ENCODE measurements at places on chromosomes 12 and 14.

GRCh38 chr12:25875661-25876060 is 82.8 kb upstream of the RASSF8 start:
- DNase-seq: no peak

- no peak for DNase-seq
Observed at GRCh38 chr12:100668945-100669536, 95.6 kb downstream of the GAS2L3 start.

DNA sequence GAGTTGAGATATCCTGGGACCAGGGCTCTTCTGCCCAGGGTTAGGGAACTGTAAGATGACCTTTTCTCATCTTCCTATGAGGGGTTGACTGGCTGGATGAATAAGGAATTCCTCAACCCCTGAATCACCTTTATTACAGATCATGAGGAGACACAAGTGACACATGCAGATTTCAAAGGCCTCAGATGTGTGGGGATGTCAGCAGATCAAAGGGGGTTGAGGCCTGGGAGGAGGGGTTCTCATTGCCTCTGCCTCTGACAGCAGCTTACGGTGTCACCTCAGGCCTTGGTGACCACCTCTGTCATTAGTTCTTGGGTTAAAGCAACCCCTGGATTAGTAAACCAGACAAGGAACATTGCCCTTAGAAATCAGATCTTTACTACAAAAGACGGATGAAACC is 2.1 kb upstream of the KRT72 start:
- no peak for DNase-seq

- DNase-seq: no peak
Observed at GRCh38 chr12:56257491-56258067, 605 bp downstream of the ANKRD52 start.

DNA sequence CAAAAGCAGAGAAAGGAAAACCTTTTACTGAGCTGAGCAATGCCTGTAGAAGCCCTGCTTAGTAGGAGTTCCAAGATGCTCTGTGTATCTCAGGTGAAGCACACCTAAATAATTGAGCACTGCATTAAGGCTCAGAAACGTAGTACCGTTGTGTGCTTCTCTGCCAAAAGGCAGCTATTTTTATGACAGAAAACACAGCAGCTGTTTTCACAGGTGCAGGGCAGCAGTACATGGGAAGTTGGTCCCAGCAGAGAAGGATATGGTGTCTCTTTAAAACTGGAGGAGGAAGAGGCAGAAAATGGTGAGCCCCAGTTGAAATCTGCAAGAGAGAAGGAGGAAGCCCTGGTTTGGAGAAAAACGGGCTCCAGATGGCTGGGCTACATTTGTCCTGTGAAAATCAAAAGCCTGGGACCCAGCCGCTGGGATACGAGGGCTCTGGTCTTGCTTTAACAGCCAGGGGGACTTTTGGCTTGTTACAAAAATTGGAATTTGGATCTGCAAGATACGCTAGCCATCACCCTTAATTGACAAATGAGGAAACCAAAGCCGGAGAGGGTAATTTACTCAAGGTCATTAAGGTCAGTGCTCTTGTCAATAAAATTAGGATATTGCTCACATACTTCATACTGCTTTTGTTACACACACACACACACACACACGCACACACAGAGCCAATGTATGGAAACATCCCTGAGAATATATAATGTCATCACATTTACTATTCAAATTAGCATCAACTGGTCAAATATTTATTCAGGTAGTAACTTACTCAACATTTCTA is 27.3 kb downstream of the SPRING1 start:
- DNase-seq: no peak

- DNase-seq: no peak
Observed at GRCh38 chr12:1660304-1661187, 30.3 kb upstream of the ADIPOR2 start.

- no peak for DNase-seq
Observed at GRCh38 chr12:104478396-104479122, 21.8 kb downstream of the CHST11 start.

- no peak for DNase-seq
Observed at GRCh38 chr12:558580-558979, 98.8 kb downstream of the B4GALNT3 start.

- no peak for DNase-seq
Observed at GRCh38 chr12:91001306-91001705, 3.5 kb downstream of the EPYC start.

- no peak for DNase-seq
Observed at GRCh38 chr12:98741556-98742265, 96.6 kb downstream of the APAF1 start.

GRCh38 chr12:6326316-6327228 is 15.3 kb downstream of the TNFRSF1A start:
- DNase-seq: no peak

GRCh38 chr12:53659571-53659981 is 16.3 kb downstream of the ATP5MC2 start:
- no peak for DNase-seq

DNA sequence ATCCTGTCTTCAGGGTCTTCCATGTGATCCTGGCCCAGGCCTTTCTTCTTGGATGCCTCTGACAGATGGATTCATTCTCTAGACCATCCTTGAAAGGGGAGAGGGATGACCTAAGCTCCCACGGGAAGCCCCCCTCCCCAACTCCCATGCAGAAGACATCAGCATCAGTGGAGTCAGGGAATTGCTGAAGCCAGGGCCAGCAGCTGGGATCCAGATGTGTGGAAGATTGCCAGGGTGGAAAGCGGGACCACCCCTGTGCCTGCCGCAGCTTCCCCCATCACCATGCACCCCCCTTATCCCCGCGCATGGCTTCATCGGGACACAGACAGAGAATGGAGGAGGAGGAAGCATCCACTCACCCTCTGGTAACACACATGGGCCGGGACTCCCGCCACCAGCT is 183.6 kb upstream of the PRMT8 start:
- DNase-seq: no peak

DNA sequence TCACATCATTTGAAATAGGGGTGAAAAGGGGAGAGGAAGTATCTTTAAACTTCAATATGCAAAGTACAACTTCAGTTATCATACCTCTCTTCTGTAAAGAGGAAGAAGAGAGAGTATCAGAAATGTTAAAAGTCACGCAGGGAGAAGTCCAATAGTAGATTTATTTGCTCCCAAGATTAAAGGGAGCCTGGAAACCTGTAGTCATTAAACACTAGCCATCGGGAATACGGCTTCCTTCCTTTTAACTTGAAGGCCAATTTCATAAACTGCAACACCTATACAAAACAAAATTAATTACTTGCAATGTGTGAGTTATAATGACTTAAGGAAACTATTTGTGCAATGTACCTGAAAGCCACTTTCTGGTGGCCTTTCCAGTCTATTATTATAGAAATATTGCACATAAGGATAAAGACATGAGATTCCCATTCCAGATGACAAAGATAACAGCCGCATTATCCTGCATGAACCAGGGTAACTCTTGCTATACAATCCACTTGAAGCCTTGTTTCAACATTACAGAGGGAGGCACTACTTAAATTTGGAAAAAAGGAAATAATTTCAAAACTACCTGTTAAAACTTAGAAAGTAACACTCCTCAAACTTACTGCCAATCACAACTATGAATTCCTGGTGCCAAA is 4.6 kb downstream of the BTG1 start:
- no peak for DNase-seq

- no peak for DNase-seq
Observed at GRCh38 chr14:65745396-65746190, 333.1 kb downstream of the FUT8 start.

DNA sequence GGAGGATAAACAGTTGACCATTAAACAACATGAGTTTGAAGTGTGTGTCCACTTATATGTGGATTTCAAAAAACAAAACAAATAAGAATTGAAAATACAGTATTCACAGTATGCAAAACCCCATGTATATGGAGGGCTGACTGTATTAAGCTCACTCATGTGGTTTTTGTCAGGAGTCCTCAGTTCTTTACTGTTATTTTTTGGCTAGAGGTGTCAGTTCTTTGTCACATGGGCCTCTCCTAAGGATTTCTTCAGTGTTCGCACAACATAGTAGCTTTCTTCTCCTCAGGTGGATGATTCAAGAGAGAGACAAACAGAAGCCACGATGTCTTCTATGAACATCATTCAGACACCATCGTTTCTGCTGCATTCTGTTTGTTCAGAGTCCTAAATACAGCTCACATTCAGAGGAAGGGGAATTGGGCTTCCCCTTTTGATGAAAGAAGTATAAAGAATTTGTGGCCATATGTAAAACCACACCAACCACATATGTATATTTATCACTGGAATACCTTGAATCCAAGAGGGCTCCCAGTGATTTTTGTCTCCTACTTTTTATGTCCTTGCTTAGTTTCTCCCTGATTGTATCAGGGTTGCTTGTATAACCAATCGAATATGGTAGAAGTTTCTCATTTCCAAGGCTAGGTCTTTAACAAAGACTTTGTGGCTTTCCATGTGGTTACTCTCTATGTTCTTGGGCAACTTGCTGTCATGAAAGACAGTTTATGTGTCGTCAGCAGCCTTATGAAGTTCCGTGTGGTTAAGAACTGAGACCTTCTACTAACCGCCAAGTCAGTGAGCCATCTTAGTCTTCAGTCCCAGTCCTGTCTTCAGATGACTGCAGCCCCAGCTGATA is 18.9 kb downstream of the MNAT1 start:
- no peak for DNase-seq

DNA sequence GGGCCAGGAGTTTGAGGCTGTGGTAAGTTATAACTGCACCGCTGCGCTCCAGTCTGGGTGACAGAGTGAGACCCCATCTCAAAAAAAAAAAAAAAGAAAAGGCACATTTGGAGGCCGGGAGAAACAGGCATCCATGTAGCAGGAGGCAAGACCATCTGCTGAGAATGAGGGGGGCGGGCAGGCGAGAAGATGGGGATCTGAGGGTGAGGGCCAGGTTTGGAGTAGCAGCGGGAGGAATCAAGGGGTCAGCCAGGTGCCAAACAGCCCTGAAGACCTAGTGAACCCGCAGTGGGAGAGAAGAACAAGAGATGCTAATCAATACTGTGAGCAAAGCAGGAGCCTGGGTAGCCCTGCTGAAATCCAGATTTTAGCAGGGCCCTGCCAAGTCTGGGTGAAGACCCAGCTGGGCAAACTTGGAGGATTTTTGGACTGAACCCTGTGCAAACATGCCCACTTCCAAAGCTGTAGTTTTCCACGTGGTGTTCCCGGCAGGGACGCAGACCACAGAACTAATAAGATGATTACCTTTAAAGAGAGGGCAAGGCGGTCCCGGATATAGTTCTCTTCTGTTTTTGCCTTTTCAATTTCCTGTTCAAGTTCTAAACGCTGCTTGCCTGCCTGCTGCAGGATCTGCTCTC is 61.0 kb downstream of the NIN start:
- DNase-seq: no peak

- DNase-seq: no peak
Observed at GRCh38 chr12:105469211-105469610, 138.7 kb downstream of the C12orf75 start.
